A549 treated with ZK216348 at 1 μM for 4 hours (cell line): ENCODE measurements at places on chromosomes 5 and 9. TPM values are rescaled to one million over a fixed set of nuclear protein-coding genes. Genes with fewer than 3 reads are reported as not detected.

Gene MEGF10
- total RNA-seq, result not detected in 5 replicates

Gene TMEFF1
- total RNA-seq, result 0.37 to 1.2 TPM (median 1.1 TPM) in 5 replicates

Gene ATOSB
- 7.2 to 11.9 TPM (median 10.5 TPM) in 5 replicates for total RNA-seq

Gene ABO
- 0.19 TPM in 1 of 5 replicates, not detected in the others for total RNA-seq

Gene GDA
- total RNA-seq, result 0.90 to 1.5 TPM (median 1.3 TPM) in 5 replicates

Gene PTGS1
- 1.3 to 1.6 TPM (median 1.6 TPM) in 5 replicates for total RNA-seq

Gene IFNA7
- total RNA-seq, result not detected in 5 replicates

Gene DBH
- not detected in 5 replicates for total RNA-seq

Gene HAVCR2
- total RNA-seq, result 0.20 to 0.70 TPM (median 0.41 TPM) in 5 replicates
